A549 treated with dexamethasone at 1 μM for 4 hours (cell line): ENCODE measurements at places on chromosomes 1 and 21. TPM values are rescaled to one million over a fixed set of nuclear protein-coding genes. Genes with fewer than 3 reads are reported as not detected.

Gene TLCD4
- total RNA-seq = 6.3 to 15.6 TPM (median 11.1 TPM) in 5 replicates

Gene LCE3D
- total RNA-seq = 2.1 to 4.5 TPM (median 3.6 TPM) in 5 replicates

Gene KPRP
- total RNA-seq = not detected in 5 replicates

Gene RCAN3
- total RNA-seq = 12.0 to 16.4 TPM (median 14.9 TPM) in 5 replicates

Gene TRNP1
- total RNA-seq = 204 to 282 TPM (median 273 TPM) in 5 replicates

Gene MYCL
- 1.1 to 1.9 TPM (median 1.6 TPM) in 5 replicates for total RNA-seq

Gene EXO1
- total RNA-seq = 21.8 to 28.5 TPM (median 25.3 TPM) in 5 replicates

Gene CLDN19
- total RNA-seq = not detected in 5 replicates

Gene MFAP2
- 0.57 to 2.0 TPM (median 1.3 TPM) in 5 replicates for total RNA-seq

Gene F5
- total RNA-seq = 0.09 to 0.36 TPM (median 0.12 TPM) in 5 replicates

Gene SSBP3
- total RNA-seq = 5.1 to 7.2 TPM (median 6.8 TPM) in 5 replicates

Gene RNASEL
- total RNA-seq = 1.5 to 2.2 TPM (median 2.1 TPM) in 5 replicates

Gene TOR1AIP1
- 30.2 to 34.5 TPM (median 32.4 TPM) in 5 replicates for total RNA-seq

Gene C1orf94
- 0.03 TPM in 1 of 5 replicates, not detected in the others for total RNA-seq

Gene SPRR2B
- not detected in 5 replicates for total RNA-seq

Gene KRTAP19-3
- total RNA-seq = not detected in 5 replicates

Gene SLFNL1
- 0.02 to 0.07 TPM (median 0.04 TPM) in 4 of 5 replicates, not detected in the other for total RNA-seq

Gene IVL
- total RNA-seq = 0.05 to 0.12 TPM (median 0.09 TPM) in 5 replicates

Gene HHAT
- total RNA-seq = 1.5 to 2.2 TPM (median 1.8 TPM) in 5 replicates
